ENCODE measurements at places on chromosomes 2 and 18.

GRCh38 chr2:62396880-62397279, 109.1 kb downstream of the TMEM17 start:
- DNase-seq, result no peak

DNA sequence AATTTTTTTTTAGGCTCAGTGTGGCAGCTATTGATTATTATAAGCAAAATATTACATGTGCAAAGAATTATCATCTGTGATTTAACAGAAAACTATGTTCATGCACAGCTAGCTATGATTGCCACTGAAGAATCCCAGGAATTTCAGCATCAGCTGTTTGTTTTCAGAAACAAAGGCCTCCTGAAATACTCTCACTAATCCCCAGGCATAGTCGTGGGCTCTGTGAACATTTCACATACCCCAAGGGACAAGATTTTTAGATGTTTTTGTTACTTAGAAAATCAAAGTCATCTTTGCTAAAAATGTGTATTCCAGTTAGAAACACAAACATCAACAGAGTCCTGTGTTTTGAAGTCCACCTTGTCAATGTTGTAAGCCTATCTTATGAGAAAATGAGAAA, 156.1 kb downstream of the MYO1B start:
- no peak for DNase-seq

DNA sequence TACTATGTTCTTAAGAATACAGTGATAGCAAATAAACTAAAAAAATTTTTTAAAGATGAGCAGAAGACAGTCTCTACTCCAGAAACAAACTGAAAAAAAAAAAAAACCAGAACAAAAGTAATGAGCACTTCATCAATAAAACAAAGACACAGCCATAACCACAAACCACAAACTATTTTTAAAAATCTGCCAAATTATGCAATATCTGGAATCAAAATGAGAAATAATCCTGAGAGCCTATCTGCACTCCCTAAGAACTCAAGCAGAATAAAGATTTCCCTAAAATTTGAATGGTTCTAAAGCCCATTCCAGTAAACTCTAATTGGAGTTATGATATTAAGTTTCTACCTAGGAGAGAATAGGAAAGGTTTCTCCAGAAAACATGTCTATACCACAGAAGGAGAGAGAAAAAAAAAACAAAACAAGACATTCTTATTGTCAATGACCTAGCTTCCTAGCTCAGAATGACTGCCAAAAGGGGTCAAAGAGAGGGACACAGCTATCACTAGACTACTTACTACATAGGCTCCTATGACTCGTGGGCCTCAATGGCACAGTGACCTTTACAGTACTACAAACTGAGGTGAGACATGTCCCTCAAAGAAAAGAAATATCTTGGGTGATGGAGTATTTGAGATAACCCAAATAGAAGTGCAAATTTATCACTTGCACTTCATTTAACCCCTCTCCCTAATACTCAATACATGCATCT, 262.8 kb downstream of the ZEB2 start:
- DNase-seq, result no peak

DNA sequence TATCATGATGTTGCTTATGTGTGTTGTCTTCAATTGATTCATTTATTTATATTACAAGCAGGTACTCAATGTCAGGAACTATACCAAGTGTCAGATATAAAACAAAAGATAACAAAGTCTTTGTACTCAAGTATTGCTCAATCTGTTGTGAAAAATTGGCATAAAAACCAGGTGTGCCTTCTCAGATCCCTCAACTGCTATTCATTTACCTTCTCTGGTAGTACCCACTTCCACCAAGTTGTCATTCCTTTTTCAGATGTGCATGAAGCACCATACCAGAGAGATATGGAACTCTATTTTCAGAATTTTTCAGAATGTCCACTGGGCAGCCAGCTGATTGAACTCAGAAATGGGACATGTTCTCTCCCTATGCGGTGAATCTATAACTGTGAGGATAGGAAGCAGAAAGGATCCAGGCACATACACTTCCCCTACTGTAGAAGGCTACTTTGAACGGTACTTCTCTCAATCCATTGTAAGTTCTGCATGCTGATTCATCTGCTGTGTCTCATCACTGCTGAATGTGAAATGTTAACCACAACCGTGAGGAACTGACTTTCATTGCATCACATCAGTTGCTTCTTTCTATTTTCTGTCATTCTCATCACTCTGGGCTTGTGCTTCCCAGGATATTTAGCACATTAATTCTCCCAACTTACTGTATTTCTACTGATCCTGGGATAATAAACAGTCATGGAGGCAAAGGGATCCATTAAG, 1621.3 kb downstream of the SUCLG1 start:
- no peak for DNase-seq

GRCh38 chr2:239396881-239397681, 3.7 kb downstream of the HDAC4 start:
- no peak for DNase-seq

Measured in T-helper 9 cell (primary cell).